MCF 10A (cell line): ENCODE measurements at places on chromosomes 4 and X.
A peak's percentile ranks its signal among the peaks of the same experiment; 100 is the strongest.

- DNase-seq = no peak
These were observed 207.5 kb downstream of the ANK2 start for GRCh38 chr4:113256946-113257345.

- DNase-seq = no peak
These were observed 2.2 kb downstream of the FBXO8 start for GRCh38 chr4:174281182-174281737.

DNA sequence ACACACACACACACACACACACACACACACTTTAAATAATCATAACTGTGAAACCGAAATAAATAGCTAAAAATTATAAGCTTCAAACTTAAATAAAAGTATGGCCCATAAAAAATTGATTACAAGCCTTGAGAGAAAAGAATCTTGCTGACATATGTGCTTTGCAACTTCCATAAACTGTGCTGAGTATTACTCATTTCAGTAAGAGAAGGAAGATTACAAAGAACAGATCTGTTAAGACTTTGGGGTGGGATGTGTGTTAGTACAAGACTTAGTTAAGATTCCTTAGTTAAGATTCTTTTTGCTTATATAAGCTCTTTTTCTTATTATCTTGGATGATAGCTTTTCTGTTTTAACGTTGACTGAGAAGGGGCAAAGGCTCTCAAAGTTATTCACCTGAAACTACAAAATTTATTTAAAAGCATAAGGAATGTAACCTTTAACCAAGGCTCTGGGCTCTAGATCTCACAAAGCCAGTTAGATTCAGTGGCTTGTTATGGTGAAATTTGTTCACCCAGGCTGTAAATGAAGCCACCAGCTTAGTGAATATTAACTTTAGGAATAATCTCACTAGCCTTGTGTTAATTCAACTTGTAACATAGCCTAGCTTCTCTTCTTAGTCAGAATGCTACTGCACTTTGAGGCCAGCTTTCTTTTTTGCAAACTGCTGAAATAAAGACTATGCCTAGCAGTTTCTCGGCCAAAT lies 58.2 kb downstream of the ARSJ start:
- DNase-seq = no peak

- no peak for DNase-seq
These were observed 23.9 kb upstream of the APLN start for GRCh38 chrX:129678614-129679195.

DNA sequence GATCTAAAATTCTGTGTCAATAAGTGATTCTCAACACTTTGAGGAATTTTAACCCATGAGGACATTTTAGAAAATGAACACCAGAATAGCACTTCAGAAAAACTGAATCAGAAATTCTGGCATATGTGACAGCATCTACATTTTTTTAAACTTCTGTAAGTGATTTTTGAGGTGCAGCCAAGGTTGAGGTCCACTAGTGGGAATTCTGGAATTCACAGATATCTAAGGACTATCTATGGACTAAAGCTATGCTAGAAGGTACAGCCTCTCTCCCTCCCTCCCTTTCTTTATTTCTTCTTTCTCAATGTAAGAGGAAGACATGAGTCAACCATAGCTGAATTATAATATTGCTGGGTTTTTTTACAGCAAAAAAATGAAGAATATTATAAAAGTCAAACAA lies 508.2 kb upstream of the ATOH1 start:
- DNase-seq = no peak

GRCh38 chrX:106263817-106264216 lies 95.7 kb downstream of the PWWP3B start:
- DNase-seq = peak; percentile 80
